Stimulated activated CD8-positive, alpha-beta memory T cell treated with anti-CD3 and anti-CD28 coated beads, Interleukin-12 subunit alpha, Interleukin-12 subunit beta, amount 100 ng/mL, for 1 hour (primary cell): ENCODE measurements at places on chromosomes 11 and 22.
A peak's percentile ranks its signal among the peaks of the same experiment; 100 is the strongest.

- no peak for DNase-seq
Measured at GRCh38 chr11:46285173-46285572, 7.7 kb downstream of the CREB3L1 start.

DNA sequence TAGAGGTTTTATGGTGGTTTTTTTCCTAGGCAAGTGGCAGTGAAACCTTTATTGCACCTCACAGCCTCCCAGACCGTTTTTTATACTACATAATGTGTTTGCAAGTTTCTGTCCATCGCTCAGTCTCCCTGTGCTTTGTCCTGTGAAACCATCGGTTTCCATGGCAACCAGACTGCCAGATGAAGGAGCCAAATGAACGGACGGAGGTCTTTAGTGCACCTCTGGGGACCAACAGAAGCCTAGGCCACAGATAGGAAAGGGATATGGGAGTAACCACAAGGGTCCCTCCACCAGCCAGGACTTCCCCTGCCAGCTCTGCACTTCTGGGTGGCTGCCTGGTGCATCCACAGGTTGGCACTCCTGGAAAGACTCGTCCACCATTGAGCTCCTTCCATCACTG, 165.0 kb downstream of the CHST1 start:
- DNase-seq, result no peak

DNA sequence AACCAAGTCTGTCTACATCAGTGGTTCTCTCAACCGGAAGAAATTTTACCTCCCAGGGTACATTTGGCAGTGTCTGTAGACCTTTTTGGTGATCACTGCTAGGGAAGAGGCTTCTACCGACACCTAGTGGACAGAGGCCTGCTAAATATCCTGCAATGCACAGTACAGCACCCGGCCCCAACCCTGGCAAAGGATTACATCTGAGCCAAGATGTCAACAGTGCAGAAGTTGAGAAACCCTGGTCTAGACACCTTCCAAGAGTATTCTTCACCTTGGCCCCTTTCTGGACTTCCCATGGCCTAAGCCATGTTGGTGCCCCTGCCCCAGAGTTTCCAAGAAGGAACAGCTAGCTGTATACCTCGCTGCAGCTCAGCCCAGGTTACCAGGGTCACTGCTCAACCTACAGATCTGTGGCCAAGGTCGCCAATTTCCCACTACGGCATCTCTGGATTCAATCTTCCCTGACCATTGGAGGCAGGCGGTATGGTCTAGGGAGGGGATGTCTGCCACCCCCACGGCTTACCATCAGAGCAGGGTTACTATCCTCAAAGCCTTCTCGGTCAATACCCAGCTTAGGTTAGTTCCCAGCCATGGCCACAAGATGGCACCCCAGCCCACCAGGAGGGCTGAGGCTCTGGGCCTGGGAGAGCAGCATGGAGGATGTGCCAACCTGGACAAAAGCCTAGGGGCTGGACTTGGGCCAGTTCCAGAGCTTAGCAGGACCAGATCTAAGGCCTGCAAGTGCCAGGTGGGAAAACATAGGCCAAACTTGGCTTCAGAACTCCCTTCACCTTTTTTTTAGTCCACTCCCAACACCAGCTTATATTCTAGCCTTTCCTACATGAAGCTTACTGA, 3.7 kb upstream of the KCNC1 start:
- DNase-seq, result peak; percentile 7

- DNase-seq, result no peak
Measured at GRCh38 chr11:41532413-41532812, 73.0 kb upstream of the LRRC4C start.

- DNase-seq, result no peak
Measured at GRCh38 chr11:14255238-14255534, 103.8 kb downstream of the RRAS2 start.
